ENCODE measurements at places on chromosomes 3 and 15.

DNA sequence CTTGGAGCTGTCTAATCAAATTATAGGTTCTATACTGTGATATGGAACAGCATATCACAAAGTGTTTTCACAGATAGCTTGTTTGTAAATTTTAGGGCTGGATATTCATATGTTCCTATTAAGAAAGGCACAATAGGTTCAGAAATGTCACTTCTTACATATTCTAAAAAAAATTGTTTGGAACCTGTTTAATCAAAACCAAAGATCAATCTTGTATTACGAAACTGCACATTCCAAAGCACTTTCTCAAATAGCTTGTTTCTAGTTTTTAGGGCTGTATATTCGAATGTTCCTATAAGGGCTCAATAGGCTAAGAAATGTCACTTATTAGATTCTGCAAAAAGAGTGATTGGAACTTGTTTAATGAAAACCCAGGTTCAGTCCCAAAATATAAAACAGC is 67.4 kb upstream of the OSBPL11 start:
- no peak for DNase-seq

DNA sequence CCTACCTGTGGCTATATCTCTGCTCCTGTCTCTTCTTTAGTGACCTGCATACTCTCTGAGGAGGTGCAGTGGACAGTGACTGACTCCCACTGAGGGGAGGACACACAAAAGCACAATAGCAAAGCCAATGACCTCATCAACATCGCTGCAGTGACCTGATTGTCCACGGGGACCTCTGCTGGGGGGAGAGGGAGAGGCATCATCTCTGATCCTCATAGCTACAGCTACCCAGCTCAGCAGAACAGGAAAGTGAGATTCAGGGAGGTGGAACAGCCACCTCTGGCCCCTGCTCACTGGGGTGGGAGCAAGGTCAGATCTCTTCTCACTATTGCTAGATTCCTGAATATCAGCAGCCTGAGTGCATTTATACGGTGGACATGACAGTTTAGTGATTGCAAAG is 179.2 kb downstream of the ATP10A start:
- no peak for DNase-seq

GRCh38 chr3:4828279-4829030 is 150.8 kb upstream of the BHLHE40 start:
- DNase-seq = no peak

DNA sequence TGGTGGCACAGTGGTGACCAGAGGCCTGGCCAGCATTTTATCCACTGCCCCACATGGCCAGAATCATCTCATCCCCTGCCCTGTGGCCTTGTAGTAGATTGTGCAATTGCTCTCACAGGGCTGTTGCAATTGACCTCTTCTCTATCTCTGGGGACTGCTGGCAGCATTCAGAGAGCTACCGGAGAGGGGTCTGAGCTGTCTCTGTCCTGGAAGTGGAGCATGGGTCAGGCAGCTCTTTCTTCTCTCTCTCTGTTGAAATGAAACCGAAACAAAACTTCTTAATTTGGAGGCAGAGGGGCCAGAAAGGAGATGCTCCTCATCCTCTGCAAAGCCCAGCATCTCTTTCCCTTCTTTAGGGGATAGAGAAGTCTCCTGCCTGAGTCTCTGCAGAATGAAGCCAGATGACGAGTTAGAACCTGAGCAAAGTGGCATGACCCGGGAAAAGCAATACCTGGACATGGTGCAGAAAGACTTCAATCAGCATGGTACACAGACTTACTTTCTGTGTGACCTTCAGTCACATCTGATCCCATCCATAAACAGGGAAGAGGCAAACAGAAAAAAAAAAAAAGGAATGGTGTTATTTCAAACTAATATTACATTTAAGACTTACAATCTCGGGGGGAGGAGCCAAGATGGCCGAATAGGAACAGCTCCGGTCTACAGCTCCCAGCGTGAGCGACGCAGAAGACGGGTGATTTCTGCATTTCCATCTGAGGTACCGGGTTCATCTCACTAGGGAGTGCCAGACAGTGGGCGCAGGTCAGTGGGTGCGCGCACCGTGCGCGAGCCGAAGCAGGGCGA is 144.5 kb upstream of the BCL6 start:
- DNase-seq = peak; percentile 54

DNA sequence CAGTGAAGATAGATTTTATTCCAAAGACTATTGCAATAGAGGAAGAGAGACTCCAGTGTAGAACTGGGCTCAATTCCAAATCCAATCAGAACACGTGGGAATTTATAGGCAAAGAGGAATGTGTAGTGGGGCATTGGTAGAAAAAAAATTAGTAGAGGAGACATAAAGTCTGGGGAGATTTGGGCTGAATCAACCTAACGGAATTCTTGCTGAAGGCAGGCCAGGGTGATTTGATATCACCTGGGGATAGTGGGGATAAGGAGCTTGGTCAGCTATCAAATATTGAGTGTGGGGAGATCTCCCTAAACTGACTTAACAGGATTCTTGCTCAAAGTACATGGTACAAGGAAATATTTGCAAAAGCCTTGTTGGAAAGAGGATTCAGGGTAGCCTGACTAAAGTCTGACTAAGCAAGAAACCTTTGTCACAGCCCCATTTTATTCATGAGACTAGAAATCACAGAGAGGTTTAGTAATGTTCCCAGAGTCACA is 29.6 kb downstream of the SST start:
- no peak for DNase-seq

GRCh38 chr15:72585476-72586058 is 68.9 kb upstream of the GOLGA6B start:
- peak; percentile 12 for DNase-seq

DNA sequence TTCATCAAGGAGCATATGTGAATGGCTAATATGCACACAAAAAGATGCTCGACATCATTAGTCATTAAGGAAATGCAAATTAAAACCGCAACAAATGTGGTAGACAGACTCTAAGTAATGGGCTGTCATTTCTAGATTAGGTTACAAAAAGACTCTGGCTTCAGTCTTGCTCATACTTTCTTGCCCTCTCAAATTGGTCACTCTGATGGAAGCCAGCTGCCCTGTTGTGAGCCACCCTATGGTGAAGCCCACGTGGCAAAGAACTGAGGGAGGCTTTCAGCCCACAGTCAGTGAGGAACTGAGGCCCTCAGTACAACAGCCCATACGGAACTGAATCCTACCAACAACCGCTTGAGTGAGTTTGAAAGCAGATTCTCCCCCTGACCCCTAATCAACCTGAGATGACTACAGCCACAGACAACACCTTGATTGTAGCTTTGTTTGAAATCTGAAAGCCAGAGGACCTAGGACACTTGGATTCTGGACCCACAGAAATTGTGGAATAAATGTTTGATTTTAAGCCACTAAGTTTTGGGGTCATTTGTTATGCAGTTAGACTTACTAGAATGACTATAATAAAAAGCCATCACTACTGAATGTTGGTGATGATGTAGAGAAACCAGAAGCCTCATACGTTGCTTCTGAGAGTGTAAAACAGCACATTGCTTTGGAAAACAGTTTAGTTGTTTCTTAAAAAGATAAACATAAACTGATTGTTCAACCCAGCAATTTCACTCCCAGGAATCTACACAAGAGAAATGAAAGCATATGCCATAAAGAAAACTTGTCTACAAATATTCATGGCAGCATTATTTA is 45.7 kb downstream of the EHHADH start:
- no peak for DNase-seq

- peak; percentile 53 for DNase-seq
These were observed 151.4 kb downstream of the IGF1R start for GRCh38 chr15:98799461-98800390.

DNA sequence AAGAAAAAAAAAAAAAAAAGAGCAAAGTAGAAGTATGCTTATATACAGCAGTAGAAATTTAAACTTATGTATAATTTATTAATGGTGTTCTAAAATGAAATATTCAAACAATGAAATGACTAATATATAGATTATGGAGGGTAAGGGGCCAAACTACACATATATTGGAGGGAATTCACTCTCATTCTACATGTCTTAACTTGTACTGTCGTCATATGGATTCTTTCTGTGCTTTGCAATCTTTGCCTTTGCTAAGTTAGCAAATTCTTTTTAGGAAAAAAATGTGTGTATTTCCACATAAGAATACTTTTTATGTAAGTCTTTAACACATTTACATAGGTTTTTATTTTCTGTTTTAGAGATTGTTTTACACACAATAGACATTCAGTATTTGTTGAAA is 118.9 kb upstream of the MBNL1 start:
- no peak for DNase-seq

- DNase-seq = peak; percentile 76
These were observed 39.2 kb downstream of the MYO5C start for GRCh38 chr15:52256366-52256765.

- no peak for DNase-seq
These were observed 169.8 kb upstream of the KBTBD8 start for GRCh38 chr3:66828303-66828702.

- DNase-seq = no peak
These were observed 52.8 kb downstream of the USP50 start for GRCh38 chr15:50493625-50494024.

GRCh38 chr15:88018869-88019641 is 237.5 kb downstream of the NTRK3 start:
- no peak for DNase-seq

Measured in DMS53 (cell line).